ENCODE measurements at places on chromosomes 7 and 10. TPM values are rescaled to one million over a fixed set of nuclear protein-coding genes. Genes with fewer than 3 reads are reported as not detected.

Gene TMEM273
- polyA plus RNA-seq, result not detected

Gene PALS2
- 8.1 TPM for polyA plus RNA-seq

Gene SEMA3D
- 4.0 TPM for polyA plus RNA-seq

Gene FGL2
- 1.6 TPM for polyA plus RNA-seq

Gene RBM48
- polyA plus RNA-seq, result 12.9 TPM

Gene OPN4
- polyA plus RNA-seq, result not detected

Gene ICA1
- not detected for polyA plus RNA-seq

Gene ZNRF2
- 0.46 TPM for polyA plus RNA-seq

Gene ZNF503
- polyA plus RNA-seq, result 15.7 TPM

Gene SPDYE9
- 0.38 TPM for polyA plus RNA-seq

Gene SCIN
- polyA plus RNA-seq, result 0.68 TPM

Gene MRLN
- not detected for polyA plus RNA-seq

Gene PGAM2
- not detected for polyA plus RNA-seq

Gene HELLS
- polyA plus RNA-seq, result 20.3 TPM

Gene STEAP1B
- 24.9 TPM for polyA plus RNA-seq

Gene SYT15
- polyA plus RNA-seq, result 2.3 TPM

Gene UCN3
- not detected for polyA plus RNA-seq

Gene CCDC172
- not detected for polyA plus RNA-seq

Gene RNLS
- 11.5 TPM for polyA plus RNA-seq

Gene MEST
- 9.1 TPM for polyA plus RNA-seq

Gene ASB4
- not detected for polyA plus RNA-seq

Gene GSTO2
- 2.2 TPM for polyA plus RNA-seq

Gene PRPS1L1
- polyA plus RNA-seq, result not detected

Gene SEMA4G
- 0.44 TPM for polyA plus RNA-seq
